NCI-H226 (cell line): ENCODE measurements at places on chromosomes 2 and 18.

GRCh38 chr2:5978131-5978751, 286.1 kb downstream of the SOX11 start:
- no peak for DNase-seq

GRCh38 chr2:43233218-43234212, 7.1 kb upstream of the ZFP36L2 start:
- no peak for DNase-seq

DNA sequence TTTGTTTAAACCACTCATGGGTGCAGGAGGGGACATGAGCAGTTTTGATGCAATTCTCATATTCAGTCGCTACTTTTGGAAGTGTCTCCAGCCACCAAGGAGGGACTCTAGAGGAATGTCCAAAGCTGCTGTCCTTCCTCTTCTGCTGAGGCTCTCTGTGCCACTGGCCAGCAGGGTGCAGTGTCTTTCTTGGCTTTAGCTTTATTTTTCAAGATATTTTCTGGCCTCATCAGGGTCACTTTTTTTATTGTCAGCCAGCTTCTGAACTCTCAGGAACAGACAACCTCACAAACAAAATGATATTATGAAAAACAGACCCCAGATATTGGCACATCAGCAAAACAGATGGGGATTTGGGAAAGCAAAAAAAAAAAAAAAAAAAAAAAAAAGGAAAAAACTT, 289.3 kb upstream of the ZSWIM2 start:
- DNase-seq = no peak

DNA sequence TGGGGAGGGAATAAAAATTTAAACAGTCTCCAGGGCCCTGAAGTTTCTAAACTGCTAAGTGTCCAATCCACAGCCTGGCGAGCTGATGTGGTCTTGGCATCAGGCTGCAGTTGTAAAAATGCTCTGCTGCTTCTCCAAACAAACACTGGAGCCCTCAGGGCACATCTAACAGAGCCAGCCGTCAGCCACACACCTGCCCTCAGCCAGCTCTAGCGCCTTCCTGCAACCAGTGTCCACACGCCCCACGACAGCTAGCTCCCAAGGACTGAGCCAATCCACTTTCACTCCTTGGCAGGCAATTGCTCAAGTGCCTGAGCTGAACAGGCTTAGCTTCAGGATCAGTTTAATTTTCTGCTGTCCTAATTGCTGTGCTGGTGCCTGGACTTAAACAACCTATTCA, 446.4 kb upstream of the RAB12 start:
- no peak for DNase-seq

- peak; percentile 40 for DNase-seq
Observed at GRCh38 chr18:28459587-28459986, 282.7 kb upstream of the CDH2 start.

- DNase-seq = no peak
Observed at GRCh38 chr2:186822323-186822722, 26.6 kb downstream of the ZSWIM2 start.

GRCh38 chr2:68453761-68454360, 13.2 kb downstream of the FBXO48 start:
- DNase-seq = no peak

GRCh38 chr2:67237288-67237687, 159.8 kb upstream of the ETAA1 start:
- DNase-seq = no peak

DNA sequence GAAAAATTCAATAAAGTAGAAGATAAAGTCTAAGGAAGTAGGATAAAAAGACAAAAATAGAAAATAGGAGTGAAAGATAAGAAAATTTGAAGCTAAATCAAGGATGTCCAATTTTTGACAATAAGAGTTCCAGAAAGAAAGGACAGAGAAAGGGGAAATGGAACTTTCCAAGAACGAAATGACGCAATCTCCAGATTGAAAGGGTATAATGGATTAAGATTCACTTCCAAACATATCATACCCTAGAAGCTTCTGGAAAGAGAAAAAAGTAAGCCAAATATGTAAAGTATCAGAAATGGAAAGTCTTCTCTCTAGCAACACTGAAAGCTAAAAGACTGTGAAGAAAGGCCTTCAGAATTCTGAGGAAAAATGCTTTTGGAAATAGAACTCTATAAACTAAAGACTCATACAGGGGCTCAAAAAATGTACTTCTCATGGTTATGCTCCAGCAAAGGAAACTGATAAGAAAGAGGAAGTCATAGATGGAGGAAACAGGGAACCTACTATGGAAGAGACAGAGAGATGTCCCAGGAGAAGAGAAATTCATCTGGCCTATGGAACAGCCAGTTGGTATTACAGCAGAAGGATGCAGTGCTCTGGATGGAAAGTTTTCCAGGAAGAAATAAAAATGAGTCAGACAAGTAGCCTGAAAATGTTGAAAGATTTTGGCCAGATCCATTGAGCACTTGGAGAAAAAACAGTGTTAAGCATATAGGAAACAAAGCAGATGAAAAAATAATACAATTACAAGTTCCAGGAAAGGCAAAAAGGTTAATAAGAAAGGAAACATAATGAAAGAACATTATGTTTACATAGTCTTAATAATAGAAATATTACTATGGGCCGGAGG, 20.1 kb downstream of the CASP8 start:
- no peak for DNase-seq

DNA sequence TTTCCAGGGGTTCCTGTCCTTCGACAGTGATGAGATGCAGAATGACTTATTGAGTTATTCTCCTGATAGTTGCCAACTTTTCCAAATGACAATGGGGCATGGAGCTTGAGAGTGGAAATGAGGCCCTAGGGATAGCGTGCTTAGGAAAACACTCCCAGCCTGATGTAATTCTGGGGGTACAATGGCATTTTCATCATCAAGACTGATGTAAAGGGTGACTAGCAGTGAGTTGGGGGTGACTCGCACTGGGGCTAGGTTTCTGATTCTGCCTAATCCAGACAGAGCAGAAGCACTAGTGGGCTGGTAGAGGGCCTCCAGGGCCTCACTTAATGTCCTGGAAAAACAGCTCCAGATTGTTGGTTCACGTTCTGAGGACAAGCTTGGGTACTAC, 34.0 kb upstream of the IL37 start:
- peak; percentile 54 for DNase-seq

- no peak for DNase-seq
Observed at GRCh38 chr2:10046931-10047330, 3.6 kb downstream of the KLF11 start.

GRCh38 chr2:98356729-98357128, 10.5 kb downstream of the CNGA3 start:
- DNase-seq = no peak

DNA sequence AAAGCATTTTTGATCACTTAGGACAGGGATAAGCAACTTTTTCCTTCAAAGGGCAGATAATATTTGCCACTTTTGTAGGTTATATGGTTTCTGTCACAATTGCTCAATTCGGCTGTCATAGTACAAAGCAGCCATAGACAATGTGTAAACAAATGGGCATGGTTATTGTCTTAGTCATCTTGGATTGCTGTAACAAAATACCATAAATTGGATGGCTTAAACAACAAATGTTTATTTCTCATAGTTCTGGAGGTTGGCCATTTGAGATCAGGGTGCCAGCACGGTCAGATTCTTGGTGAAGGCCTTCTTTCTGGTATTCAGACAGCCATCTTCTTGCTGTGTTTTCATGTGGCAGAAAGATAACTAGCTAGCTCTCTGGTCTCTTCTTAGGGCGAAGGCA, 91.2 kb downstream of the TAF4B start:
- no peak for DNase-seq

DNA sequence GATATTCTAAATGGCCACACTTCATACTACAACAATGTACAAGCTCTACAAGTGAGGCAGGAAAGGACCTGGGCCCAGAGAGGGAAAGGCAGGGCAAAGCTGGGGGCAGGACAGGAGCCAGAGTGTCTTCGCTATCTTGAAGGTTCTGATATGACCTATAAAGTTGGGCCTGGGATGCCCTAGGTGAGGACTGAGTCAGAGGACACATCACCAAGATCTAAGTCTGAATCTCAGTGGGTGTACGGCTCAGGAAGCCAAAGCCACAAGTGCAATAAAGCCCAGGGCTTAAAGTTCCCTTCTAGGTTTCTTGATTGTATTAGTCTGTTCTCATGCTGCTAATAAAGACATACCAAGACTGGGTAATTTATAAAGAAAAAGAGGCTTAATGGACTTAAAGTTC, 219.1 kb downstream of the ALK start:
- DNase-seq = no peak

DNA sequence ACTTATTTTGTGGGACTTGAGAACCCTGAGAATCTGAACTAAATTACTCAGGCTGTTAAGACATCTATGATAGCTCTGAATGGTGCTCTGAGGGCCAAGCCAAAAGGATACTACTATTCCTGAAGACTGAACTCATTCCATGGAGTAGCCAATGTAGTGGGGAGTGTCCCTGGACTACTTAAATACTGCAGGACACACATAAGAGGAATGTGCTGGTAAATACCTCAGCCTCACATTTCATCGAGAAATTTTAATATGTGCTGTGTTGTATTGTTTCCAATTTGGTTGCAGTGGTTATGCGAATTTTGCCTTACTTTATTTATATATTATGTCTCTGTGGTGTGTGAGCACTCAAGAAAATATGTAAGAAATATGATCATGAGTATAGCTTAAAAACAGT, 264.4 kb upstream of the FIGN start:
- no peak for DNase-seq

DNA sequence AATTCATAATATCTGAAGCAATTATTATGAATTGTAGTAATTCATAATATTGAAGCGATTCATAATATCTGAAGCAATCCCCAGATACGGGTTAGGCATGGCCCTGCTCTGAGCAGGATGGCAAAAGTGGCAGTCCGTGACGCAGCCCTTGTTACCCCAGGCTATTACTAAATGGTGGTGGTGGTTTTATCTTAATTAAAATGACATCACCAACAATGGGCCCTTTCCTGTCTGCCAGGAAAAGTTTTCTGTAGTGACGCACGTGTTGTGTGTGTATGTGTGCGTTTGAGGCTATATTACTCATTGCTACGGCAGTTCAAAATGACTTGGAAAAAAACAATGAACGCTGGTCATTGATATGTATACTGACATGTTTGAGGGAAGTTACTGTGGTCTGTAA, 10.6 kb upstream of the MOCOS start:
- no peak for DNase-seq

DNA sequence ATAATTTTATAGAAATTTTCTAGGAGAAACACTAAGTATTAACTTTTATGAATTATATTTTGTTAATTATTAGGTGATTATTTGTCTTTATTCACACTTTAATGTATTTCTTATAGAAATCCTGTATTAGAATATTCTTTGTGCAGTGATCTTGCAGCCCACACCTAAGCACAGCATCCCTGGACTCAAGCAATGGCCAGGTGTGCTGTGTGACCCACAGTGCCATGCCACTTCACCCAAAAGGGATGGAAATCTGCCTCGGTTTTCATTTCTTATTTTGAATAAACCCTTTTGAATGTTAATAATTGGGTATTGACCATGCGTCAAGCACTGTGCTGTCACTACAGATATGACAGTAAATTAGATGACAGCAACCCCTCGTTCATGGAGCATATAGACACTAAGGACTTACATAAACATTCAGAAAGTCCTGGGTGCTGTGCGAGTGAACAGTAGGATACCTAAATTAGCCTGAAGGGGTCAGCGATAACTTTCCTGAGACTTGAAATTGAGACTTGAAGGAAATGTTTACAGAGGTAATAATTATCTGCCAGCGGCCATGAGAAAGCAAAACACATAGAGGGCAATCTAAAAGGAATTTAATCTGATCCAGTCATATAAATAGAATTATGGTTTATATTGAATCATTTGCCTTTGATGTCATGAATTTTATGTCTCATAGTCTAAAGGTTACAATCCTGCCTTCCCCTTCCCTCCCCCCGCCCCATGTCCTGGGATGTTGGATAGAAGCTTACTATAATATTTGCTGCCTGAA, 52.7 kb upstream of the CALCRL start:
- DNase-seq = peak; percentile 19

DNA sequence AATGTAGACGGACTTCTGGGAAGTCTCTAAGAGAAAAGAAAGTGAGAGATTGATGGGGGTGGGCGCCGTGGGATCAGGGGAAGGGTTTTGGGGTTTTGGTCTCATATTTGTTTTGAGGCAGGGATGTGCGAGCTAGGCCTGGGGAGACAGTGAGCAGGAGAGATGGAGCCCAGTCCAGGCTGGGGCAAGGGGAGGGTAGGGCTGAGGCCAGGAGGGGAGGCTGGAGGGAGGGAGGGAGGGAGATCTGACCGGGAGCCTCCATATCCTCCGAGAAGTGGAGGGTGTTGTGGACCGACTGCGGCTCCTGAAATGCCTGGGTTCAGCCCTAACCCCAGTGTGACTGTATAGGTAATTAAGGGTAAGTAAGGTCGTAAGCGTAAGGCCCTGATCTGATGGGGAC, 72.8 kb upstream of the ODC1 start:
- no peak for DNase-seq

GRCh38 chr2:201618744-201619662, 24.3 kb downstream of the TMEM237 start:
- no peak for DNase-seq

- no peak for DNase-seq
Observed at GRCh38 chr2:67576226-67576625, 179.1 kb downstream of the ETAA1 start.

- no peak for DNase-seq
Observed at GRCh38 chr2:60708630-60709320, 47.3 kb upstream of the PAPOLG start.

GRCh38 chr2:132980304-132980703, 310.3 kb upstream of the LYPD1 start:
- DNase-seq = no peak

- no peak for DNase-seq
Observed at GRCh38 chr2:222736301-222736700, 64.8 kb downstream of the MOGAT1 start.

GRCh38 chr2:52745144-52745543, 1022.5 kb upstream of the CHAC2 start:
- no peak for DNase-seq

GRCh38 chr2:127829845-127830246, 18.9 kb upstream of the WDR33 start:
- DNase-seq = no peak

- DNase-seq = no peak
Observed at GRCh38 chr2:133802409-133803039, 234.3 kb upstream of the NCKAP5 start.

GRCh38 chr2:5482929-5483331, 209.3 kb upstream of the SOX11 start:
- no peak for DNase-seq

- no peak for DNase-seq
Observed at GRCh38 chr2:173248381-173248780, 106.3 kb upstream of the CDCA7 start.
